ENCODE measurements at places on chromosomes 11 and 22.

DNA sequence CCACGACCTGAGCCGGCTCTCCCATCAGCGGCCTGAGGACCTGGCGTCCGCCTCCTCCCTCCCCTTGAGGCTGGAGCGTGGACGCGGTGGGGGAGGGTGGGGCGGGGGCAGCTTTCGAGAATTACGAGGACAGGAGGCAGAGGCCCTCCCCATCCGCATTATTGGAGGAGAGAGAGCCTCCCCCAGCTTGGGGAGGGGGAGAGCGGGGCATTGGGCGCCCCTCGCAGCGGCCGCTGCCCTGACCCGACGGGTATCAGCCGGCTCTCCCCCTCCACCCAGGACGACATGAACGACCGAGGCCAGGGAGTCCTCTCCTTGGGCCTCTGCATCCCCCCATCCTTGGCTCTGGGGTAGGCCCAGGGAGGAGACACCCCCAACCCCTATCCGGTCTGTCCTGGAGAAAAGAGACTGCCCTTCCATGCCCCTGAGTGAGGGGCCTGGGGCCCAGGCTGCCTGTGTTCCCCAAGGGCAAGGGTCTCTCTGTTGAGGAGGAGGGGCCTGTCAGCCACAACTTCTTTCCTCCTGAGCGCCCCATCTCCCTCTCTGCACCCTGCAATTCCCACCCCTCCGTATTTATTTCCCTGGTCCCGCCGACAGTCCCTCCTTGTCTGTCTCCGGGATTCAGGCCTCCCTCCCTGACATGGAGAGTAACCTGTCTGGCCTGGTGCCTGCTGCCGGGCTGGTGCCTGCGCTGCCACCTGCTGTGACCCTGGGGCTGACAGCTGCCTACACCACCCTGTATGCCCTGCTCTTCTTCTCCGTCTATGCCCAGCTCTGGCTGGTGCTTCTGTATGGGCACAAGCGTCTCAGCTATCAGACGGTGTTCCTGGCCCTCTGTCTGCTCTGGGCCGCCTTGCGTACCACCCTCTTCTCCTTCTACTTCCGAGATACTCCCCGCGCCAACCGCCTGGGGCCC, 495 bp downstream of the GPR137 start:
- DNase-seq, result peak; percentile 63

DNA sequence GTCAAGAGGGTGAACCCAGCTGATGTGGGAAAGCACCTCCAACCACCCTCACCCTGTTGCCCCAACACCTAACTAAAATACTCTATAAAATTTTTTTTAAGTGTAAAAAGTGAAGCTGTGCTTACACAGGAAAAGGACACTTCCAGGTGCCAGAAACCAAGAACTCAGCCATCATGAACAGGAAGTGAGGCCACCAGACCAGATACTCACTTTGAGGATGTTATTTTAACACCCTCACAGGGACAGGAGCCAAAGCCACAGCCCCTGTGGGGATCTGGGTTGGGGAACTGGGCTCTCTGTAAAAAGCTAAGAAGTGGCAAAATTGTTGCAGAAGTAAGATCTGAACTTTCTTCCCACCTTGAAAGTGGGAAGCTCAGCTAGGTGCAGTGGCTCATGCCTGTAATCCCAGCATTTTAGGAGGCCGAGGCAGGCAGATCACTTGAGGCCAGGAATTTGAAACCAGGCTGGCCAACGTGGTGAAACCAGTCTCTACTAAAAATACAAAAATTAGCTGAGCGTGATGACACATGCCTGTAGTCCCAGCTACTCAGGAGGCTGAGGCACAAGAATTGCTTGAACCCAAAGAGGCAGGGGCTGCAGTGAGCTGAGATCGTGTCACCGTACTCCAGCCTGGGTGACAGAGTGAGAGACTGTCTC, 3.8 kb downstream of the RSPH14 start:
- DNase-seq, result no peak

DNA sequence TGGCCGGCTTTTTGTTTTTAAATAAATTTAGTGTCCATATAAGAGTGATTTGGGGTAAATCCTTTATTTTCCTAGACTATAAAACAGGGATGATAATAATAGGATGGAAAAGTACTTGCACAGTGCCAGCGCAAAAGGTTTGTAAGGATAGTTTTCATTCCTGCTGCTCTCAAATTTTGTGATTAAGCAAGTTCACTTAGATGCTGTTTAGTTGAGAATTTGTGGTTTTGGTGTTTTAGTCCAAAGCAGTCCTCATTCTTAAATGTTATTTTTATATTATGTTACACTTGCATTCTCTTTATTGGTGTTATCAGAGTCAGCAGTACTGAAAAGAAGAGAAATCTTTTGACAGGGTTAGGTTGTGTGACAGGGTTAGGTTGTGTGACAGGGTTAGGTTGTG, 47.9 kb downstream of the PPP6R3 start:
- no peak for DNase-seq

DNA sequence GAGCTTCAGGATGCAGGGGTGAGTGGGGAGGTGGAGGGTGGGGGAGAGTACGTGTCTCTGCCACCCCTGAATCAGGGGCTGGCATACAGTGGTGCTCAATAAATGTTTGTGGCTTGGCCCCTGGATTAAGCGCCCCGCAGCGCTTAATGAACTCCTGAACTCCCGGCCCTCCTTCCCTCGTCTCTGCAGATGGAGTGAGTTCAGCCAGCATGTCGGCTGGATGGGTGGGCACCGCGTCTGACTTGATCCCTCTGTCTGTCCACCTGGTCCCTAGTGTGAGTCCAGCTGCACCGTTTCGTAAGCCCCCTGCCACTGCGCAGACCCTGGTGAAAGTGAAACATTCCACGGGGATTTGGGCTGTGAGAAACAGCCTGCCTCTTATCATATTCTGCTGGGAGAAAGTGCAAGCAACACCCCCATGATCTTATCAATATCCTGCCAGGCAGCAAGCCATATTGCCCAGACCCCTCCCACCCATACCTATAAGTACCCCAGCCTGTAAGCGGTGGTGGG, 12.0 kb upstream of the MRGPRD start:
- DNase-seq, result no peak

GRCh38 chr11:10348650-10349280, 43.9 kb downstream of the ADM start:
- no peak for DNase-seq

DNA sequence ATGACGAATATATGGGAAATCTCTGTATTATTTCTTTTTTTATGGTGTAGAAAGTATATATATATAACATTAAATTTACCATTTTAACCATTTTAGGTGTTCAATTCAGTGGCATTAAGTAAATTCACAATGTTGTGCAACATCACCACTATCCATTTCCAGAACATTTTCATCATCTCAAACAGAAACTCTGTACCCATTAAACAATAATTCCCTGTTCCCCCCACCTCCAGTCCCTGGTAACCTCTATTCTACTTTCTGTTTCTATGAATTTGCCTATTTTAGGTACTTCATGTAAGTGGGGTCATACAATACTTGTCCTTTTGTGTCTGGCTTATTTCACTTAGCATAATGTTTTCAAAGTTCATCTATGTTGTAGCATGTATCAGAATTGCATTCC, 15.3 kb upstream of the PTS start:
- DNase-seq, result no peak

- DNase-seq, result no peak
Measured at GRCh38 chr11:120431633-120432032, 79.9 kb upstream of the GRIK4 start.

GRCh38 chr11:81570669-81571068, 1163.0 kb downstream of the FAM181B start:
- DNase-seq, result no peak

GRCh38 chr11:10796191-10796590, 12.5 kb downstream of the EIF4G2 start:
- DNase-seq, result no peak

GRCh38 chr11:57709802-57710367, 2.1 kb downstream of the MED19 start:
- no peak for DNase-seq

DNA sequence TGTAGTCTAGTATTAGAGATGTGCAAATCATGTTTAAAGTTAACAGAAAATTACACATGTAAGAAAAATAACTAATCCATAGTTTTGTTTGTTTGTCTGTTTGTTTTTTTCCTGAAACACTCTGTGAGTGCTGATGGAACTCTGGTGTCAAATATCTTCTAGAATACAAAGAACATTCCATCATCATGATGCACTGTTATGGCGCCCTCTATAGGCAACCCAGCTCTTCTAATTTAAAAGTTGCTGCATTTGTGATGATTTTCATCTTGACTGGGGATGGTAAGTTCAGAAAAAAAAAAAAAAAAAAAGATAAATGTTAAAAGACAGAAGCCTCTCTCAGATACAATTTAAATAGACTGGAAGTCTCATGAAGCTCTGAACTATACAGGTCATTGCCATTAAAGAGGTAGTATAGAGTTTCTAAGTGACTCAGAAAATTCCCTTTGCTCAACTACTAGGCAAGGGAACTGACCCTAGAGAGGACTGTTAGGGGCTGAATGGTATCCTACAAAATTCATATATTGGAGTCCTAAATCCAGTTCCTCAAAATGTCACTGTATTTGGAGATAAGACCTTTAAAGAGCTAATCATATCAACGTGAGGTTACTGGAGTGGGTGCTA, 597.2 kb upstream of the ANO3 start:
- no peak for DNase-seq

- no peak for DNase-seq
Measured at GRCh38 chr11:70127653-70128434, 49.7 kb downstream of the ANO1 start.

- DNase-seq, result no peak
Measured at GRCh38 chr22:33329398-33329797, 271.2 kb upstream of the SYN3 start.

DNA sequence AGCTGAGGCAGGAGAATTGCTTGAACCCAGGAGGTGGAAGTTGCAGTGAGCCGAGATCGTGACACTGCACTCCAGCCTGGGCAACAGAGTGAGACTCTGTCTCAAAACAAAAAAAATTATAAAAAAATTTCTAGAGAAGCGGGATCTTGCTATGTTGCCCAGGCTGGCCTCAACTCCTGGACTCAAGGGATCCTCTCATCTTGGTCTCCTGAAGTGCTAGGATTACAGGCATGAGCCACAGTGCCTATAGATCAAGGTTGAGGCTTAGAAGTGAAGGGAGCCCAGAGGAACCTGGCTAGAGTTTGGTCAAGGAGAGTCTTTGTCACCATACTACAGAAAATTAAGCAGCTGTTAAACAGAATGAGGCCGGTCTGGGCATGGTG, 1.4 kb upstream of the MCM5 start:
- no peak for DNase-seq

GRCh38 chr11:100705447-100705846, 18.4 kb downstream of the ARHGAP42 start:
- DNase-seq, result no peak

DNA sequence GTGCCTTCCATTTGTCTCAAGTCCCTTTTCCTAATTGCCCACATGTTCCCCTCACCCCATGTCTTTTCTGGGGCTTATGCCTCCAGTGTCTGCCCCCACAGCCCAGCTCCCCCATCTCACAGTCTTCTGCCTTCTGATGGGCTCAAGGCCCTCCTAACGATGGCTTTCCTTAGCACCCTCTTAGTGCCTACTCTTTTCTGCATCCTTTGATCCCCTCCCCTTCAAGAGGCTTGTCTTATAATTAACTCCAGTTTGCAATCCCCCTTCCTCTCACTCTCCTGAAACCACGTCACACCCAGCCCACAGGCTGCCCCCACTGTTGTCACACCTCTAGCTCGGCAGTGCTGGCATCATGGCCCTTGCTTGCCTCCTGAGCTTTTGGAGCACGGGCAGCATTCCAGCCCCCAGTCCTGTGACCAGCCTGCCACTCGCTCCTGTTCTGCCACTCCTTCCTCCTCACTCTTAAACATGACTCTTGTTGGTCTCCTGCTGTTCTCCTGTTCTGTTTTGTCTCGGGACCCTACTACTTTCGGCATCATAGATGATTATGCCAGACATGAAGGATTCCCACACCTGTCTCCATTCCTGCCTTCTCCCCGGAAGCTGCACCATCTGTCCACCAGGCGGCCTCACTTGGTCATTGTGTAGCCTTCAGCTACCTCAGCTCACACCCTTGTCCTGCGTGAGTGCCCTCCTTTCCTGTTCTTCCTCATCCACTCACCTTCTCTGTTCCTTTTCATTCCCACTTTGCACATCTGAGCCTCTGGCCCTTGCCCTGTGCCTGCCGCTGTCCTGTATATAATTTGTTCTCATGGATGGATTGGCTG, 26.1 kb downstream of the UBE2L3 start:
- DNase-seq, result peak; percentile 2

- peak; percentile 21 for DNase-seq
Measured at GRCh38 chr11:84398017-84398626, 1112.0 kb upstream of the CCDC90B start.

DNA sequence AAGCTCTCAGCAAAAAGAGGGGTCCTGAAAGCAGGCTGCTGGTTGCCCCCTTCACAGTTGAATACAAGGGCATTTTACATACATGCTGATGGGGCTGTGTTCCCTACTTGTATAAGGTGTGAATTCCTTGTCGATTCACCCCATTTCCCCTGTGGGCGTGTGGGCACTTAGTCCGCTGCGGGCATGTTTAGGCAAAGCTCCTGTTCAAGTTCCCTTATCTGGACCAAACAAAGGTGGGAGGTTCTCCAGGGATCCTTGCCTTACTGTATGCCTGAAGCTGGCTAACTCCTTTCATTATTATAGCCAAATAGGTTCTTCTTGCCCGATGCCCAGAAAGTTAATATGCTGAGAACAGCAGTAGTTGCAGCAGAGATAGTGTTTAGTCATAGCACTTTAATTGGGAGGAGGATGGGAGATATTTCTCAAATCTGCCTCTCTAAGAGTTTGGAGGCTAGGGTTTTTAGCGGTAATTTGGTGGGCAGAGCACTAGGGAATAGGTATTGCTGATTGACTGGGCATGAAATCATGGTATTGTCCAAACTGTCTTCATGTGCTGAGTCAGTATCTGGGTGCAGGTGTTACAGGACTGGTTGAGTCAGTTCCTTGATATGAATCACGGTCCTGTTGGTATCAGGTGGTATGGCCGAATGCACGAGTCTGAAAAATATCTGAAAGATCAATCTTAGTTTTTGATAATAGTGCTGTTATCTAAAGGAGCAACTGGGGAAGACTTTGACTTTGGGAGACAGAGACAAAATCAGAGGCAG, 32.7 kb downstream of the METTL15 start:
- DNase-seq, result no peak

- no peak for DNase-seq
Measured at GRCh38 chr11:128528294-128528693, 59.1 kb downstream of the ETS1 start.

GRCh38 chr11:69361466-69361865, 67.5 kb downstream of the MYEOV start:
- DNase-seq, result no peak

DNA sequence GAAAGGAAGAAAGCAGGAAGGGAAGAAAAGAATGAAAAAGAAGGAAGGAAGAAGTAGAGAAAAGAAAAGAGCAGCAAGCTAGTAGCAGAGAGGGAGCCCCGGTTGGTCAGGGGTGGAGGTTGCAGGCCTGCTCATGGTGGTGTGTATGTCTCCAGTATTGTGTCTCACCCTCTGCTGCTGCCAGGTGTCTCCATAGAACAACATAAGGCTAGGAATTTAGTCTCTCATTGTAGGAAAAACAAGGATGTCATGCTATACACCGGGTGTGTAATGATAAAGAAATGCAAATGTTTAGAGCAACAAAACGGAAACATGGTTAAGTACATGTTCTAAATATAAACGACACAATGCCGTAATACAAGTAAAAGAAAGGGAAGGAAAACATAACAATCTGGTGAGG, 342.5 kb downstream of the NTM start:
- no peak for DNase-seq
